Stimulated activated naive CD8-positive, alpha-beta T cell treated with anti-CD3 and anti-CD28 coated beads, Interleukin-15, Interleukin-2, amounts not matched to agents 100 U/mL and 50 U/mL, for 24 hours (primary cell): ENCODE measurements at places on chromosomes 1 and 21.

DNA sequence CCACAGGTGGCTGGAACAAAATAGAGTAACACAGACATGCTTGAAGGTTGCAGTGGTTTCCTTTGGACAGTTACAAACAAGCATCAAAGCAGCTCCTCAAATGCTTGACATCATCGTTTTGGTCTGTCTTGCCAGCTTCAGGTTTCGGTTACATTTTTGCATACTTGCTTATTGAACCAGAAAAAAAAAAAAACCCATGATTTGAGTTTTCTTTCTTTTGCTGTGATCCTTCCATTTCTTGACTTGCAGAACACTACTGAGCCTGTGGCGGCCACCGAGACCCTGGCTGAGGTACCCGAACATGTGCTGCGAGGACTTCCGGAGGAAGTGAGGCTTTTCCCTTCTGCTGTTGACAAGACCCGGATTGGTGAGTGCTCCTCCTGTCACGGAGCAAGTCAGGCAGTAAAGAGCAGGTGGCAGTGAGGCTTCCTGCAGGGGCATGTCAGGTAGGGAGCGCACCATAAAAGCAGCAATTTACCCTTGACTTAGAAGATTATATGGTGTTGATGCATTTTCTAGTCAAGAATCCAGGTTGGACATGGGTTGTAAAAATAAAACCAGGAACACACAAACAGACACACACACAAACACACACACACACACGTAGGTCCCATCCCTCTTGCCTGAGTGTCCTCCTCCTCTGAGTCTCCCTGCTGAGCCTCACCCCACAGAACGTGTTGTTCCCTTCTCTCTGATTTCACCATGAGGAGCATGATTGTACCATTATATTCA is 30.9 kb downstream of the PRDM2 start:
- peak; percentile 80 for DNase-seq

DNA sequence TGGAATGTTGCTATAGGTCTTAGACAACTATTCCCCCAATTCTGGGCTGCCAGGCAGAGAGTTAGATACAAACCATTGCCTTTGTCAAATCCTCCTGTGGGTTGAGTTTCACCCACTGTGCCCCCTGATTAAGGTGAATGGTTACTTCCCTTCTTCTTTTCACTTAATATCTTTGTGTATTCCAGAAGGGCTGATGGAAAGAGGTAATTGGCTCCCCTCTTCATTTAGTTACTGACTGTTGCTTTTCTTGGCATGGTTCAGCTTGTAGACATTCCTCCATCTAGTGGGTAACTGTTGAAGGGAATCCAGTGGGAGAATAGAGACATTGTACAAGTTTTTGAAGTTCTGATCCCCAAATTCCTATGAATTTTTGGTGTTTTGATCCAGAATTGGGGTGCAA is 43.8 kb upstream of the MACF1 start:
- DNase-seq = no peak

DNA sequence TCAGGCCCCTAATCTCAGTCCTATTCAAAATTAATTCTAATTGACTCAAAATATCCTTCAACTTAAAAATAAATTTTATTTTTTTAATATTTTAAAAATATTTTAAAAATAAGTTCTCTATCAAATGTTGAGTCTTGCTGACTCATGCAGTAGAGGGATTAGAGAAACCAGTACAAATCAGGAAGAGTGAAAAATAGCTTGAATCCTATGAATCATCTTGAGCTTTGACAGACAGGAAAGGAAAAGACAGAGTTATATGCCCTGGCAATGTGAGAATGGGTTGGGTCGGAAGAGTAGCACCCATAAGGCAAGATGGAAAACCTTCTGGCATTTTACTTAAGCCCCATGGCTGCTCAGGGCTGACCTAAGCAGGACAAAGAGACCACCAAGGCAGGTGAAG is 346.6 kb upstream of the RUNX1 start:
- DNase-seq = no peak

DNA sequence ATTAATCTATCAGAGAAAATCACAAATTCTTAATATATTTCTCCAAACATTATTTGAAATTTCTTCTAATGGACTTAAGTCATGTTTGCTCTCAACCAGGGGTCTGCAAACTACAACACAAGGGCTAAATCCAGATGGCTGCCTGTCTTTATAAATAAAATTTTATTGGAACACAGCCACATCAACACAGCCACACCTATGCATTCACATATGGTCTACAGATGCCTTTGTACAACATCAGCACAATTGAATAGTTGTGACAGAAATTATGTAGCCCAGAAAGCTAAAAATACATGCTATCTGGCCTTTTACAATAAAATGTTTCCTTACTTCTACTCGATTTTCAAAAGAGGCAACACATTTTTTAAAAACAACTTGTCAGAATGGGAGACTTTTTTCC is 103.9 kb downstream of the DPYD start:
- no peak for DNase-seq

DNA sequence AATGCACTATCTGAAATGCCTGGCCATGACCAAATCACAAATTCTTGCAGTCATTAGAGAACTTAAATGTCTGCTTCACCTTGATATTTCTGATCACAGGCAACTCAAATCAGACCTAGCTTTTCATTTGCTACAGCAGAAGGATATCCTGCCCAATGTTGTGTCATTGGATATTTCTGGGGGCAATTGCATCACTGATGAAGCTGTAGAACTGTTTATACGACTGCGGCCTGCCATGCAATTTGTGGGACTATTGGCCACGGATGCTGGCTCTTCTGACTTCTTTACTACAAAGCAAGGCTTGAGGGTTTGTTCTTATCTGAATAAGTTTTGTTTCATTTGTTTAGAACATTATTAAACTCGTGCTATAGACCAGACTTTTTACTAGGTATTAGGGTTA is 14.9 kb downstream of the ZYG11A start:
- DNase-seq = no peak

GRCh38 chr1:101816262-101816661 is 180.5 kb downstream of the OLFM3 start:
- DNase-seq = no peak

- no peak for DNase-seq
Observed at GRCh38 chr21:45270306-45270821, 17.3 kb downstream of the POFUT2 start.

GRCh38 chr1:244384066-244384465 is 67.6 kb downstream of the ADSS2 start:
- no peak for DNase-seq

GRCh38 chr1:177817937-177818875 is 151.7 kb downstream of the SEC16B start:
- DNase-seq = no peak

GRCh38 chr1:154574716-154575115 is 7.1 kb downstream of the CHRNB2 start:
- DNase-seq = no peak

DNA sequence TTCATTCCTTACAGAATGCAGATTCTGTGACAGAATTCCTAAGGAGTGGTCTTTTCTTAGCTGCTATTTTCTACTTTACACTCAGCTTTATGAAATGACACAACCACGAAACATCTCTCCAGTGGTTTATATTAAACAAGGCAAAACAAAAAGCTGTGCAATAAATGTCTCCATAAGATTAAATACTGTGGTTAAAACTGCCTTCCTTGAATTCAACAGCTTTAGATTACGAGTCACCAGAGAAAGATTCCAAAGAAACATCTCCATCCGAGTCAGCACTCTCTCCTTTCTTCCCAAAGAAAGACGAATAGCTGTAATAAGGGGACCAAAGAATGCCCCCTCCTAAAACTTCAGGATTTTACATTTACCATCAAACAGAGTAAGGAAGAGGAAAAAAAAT is 4.6 kb upstream of the C1orf87 start:
- DNase-seq = no peak

DNA sequence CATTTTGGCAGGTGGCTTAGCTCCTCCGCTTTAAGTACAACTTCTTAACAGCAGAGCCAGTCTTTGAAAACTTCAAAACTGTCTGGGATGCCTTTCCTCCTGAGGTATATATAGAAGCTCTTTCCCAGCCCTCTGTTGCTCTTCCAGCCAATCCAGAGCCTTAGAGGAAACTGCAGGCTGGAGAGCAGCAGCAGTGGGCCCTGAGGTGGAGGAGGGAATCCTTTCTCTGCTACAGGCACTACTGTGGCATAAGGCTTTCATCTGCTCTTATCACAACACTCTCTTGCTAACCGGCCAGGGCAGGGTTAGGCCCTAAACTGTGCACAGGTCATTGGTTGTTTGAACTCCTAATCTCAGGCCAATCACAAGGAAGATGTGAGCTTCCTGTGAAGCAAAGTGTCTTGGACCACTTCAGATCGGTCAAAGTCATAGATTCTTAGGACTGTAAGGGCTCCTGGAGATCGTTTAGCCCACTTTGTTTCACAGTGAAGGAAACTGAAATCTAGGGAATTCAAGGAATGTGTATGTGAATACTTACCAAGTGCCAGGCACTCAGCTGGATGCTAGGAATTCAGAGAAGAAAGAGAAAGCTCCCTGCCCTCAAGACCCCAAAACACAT is at the start of gene RGS5:
RGS5 (minus strand) TSS at position 84 of the 619 bp plus-strand sequence; CDS start at position 3, 81 bp downstream.
- no peak for DNase-seq

DNA sequence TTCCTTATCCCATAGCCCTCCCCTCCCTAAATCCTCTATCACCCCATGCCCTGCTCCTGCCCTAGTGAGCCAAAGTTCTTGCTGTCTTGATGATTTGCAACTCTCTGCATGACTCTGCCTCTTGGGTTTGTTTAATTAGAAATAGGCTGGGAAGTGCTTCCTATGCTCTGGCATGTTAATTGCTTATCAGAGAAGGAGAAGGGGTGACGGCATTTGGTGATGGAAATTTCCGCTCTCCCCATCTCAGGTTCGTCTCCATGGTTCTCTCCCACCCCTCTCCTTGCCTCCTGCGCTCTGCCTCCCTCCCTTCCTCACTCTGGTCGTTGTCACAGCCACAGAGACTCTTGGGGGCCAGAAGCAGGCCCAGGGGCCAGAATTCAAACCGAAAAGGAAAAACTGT is 68.9 kb downstream of the LRRN2 start:
- DNase-seq = no peak

DNA sequence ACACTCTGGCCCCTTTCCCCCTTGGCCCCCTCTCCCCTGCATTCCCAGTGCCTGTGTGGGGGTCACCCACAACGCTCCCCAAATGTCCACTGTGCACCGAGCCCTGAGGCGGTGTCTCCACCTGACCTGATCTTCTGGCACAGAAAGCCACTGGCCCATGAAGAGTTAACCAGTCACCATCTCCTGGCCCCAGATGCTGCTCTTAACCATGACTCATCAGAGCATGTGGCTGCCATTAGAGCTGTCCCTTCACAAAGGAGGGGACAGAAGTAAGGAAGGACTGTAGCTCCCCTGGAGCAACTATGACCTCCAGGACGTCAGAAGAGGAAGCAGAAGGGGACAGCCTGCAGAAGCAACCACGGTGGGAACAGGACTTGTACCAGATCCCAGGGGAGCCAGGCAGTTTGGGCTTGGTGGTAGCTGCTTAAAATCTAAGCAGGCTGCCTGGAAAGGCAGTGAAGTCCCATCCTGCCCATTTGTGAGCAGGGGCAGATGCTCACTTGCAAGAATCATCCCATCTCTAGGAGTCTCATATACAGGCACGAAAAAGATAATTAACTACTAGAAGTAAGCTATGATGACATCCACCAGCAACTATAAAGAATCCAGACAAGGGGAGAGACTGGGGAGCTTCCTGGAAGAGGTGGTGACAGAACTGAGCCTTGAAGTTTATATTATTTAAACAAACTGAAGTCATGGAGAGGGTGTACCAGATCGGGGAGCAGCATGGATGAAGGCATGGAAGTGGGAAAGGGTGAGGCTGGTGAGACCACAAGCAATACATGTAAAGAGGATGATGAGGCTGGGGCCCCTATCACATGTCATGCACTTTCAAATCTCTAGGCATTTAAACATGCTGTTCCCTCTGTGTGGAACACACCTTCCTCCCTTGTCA is 1.1 kb upstream of the TTC39A start:
- no peak for DNase-seq

DNA sequence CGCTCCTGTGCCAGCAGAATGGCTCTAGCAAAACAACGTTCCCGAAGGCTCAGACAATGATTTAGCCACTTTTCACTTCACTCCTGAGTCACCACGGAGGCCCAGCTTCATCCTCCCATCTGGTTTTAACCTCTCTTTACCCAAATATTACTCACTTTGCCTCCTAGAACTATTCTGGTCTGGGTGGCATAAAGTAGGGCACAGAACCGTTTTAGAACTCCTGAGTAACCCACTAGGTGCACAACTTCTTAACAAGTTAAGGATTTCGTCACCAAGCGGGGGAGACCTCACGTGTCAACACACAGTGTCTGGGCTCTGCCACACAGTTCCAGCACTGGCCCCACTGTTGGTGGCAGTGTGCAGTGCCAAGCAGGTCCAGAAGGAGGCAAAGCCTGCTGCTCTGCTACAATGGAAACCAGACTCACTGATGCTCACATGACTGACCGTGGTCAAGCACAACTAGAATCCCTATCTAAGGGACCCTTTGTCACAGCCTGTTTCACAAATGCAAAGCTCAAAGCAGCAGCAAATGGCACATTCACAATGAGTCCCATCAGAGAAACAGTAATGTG is 121.7 kb downstream of the SIPA1L2 start:
- DNase-seq = no peak

GRCh38 chr1:199007423-199007822 is 368.6 kb downstream of the PTPRC start:
- no peak for DNase-seq
